ENCODE measurements at places on chromosomes 7 and 10. TPM values are rescaled to one million over a fixed set of nuclear protein-coding genes. Genes with fewer than 3 reads are reported as not detected.
A peak's percentile ranks its signal among the peaks of the same experiment; 100 is the strongest.

The HOXA9 gene
- total RNA-seq, result 19.5 TPM

The KIAA1549 gene
- 3.3 TPM for total RNA-seq

The SUFU gene
- total RNA-seq, result 3.6 TPM

The KEL gene
- total RNA-seq, result not detected

The PYROXD2 gene
- 11.6 TPM for total RNA-seq

DNA sequence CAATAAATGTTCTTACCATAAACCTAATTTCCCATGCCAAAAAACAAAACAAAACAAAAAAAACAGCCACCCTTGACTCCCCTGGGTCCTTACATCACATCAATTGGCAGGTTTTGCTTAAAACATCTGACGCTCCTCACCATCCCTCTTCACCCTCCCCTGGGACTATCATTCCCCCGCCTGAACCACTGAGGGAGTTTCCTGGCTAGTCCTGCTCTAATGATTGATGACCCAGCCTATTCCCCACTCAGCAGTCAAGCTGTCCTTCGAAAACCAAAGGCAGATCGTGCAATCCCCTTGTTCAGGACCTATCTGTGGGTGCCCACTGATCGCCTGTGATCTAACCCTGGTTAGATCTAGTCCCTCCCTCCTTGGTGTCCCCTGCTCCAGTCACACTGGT is 11.2 kb upstream of the FRMPD2 start:
- no peak for DNase-seq

DNA sequence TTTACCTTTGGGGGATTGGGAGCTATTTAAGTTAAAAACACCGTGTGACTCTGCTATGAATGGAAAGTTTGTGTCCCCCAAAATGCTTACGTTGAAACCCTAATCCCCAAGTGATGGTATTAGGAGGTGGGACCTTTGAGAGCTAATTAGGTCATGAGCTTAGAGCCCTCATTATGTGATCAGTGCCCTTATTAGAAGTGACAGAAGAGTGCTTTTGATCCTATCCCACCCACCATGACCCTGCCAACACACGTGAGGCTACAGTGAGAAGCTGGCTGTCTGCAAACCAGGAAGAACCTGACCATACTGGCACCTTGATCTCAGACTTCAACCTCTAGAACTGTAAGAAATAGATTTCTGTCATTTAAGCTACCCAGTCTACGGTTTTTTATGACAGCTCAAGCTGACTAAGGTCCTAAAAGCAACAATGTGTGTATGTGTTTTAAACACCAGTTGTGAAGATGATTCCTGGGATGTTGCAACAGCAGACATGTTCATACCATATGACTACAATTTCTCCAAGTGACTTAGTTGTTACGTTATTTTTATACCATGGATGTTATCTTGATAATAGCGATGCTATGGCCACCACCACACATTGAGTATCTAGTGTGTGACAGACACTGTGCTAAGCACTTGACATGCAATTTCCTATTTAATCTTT is 124.4 kb downstream of the PIP4K2A start:
- DNase-seq, result no peak

DNA sequence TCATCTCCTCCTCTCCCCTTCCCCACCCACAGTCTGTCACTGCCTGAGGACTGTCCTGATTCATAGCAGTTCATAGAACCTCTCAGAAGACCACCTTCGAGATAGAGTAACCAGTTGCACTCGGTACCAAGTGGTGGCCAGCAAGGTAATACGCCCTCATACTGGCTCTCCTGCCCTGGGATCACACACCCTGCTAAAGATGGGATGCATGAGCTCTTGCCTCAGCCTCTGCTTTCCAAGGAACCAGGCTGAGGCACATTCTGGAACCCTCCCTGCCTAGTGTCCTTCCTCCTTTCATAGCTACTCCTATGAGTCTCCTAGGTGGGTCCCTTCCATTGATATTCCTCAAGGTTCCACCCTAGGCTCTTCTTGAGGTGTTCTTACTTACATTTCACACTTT is 15.5 kb downstream of the CFAP43 start:
- no peak for DNase-seq

DNA sequence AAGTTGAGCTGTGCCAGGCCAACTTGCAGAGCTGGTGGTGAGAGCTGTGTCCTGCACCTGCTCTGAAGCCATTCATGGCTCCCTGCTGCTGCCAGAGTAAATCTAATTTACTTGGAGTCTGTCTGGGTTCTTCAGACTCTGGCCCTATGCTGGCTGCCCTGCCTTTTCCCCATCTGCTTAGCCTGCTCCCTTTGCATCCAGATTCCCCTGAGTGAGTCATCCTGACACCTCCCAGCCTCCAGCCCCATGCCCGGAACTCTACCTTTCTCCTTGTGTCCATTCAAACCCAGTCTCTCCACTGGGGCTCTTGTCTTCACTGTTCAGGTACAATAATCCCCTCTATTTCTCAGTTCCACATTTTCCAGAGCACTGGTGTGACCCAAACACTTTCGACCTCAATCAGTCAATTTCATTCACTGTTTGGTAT is 434.4 kb upstream of the ZMIZ1 start:
- DNase-seq, result no peak

GRCh38 chr10:34437906-34438305 is 377.2 kb downstream of the PARD3 start:
- DNase-seq, result no peak

DNA sequence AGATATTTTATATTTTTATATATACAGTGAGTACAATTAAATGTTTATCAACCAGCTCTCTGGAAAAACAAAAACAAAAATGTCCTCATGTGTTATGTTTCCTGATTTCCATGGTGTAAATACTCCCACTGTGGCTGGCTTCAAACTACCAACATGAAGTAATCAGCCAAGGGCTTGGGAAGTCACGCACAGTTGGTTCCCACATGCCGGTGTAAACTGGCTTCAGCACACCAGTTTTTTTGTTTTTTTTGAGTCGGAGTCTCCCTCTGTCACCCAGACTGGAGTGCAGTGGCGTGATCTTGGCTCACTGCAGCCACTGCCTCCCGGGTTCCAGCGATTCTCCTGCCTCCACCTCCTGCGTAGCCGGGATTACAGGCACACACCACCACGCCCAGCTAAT is 11.8 kb downstream of the OSBPL3 start:
- DNase-seq, result no peak

DNA sequence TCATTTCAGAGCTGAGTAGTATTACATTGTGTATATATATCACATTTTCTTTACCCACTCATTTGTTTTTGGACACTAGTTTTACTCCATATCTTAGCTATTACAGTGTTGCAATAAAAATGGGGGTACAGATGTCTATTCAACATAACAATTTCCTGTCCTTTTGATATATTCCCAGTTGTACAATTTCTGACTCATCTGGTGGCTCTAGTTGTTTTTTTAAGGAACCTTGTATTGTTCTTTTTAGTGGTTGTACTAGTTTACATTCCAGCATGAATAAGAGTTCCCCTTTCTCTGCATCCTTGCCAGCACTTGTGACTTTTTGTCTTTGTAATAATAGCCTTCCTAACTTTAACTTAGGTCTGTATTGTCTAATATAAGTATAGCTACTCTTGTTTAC is 739.9 kb downstream of the XPNPEP1 start:
- DNase-seq, result no peak

GRCh38 chr7:4789194-4790077 is 14.0 kb downstream of the AP5Z1 start:
- DNase-seq, result peak; percentile 77

- DNase-seq, result no peak
Measured at GRCh38 chr10:45180946-45181875, 134.2 kb downstream of the OR13A1 start.

DNA sequence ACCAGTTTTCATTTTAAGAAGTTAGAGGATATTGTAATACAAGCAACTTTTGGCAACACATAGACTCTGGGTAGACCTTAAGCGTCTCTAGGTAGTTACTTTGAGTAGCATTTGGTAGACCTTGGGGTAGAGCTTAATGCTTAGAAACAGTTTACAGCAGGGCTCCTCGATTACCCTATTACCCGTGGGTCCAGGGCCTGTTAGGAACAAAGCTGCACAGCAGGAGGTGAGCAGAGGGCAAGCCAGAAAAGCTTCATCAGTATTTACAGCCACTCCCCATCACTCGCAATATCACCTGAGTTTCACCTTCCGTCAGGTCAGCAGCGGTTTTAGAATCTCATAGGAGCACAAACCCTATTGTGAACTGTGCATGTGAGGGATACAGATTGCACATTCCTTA is 173.5 kb downstream of the TSPAN12 start:
- DNase-seq, result no peak

DNA sequence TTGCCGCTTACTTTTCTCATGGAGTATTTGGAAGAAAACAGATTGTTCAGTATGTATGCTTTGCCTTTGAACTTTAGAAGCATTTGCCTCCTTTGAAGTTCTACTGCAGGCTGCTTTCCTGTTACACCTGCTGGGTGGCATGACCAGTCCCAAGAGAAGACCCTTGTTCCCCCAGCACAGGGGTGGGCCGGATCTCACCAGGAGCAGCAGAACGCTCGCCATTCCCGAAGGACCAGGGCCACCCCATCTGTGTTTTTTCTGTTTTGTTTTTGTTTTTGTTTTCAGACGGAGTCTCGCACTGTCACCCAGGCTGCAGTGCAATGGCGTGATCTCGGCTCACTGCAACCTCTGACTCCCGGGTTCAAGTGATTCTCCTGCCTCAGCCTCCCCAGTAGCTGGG is 493.6 kb downstream of the PTPRN2 start:
- no peak for DNase-seq

- peak; percentile 90 for DNase-seq
Measured at GRCh38 chr7:156892081-156892800, 742 bp downstream of the LMBR1 start.

GRCh38 chr10:1034758-1035157 is 9.1 kb upstream of the IDI2 start:
- DNase-seq, result peak; percentile 32

- no peak for DNase-seq
Measured at GRCh38 chr10:19048489-19048888, at the start of gene MALRD1. MALRD1 (plus strand) TSS chr10:19048801; CDS start chr10:19048939, 138 bp downstream.

DNA sequence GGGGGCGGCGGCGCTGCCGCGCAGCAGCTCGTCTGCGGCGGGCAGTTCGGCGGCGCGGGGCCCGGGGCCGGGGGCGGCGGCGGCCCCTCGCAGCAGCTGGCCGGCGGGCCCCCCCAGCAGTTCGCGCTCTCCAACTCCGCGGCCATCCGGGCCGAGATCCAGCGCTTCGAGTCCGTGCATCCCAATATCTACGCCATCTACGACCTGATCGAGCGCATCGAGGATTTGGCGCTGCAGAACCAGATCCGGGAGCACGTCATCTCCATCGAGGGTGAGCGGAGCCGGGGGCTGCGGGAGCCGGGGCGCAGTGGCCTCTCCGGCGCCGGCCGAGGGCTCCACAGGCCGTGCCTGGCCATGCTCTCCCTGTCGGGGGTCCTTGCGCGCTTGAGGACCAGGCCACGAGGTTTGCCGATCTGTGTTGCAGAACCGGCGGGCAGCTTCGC is 548 bp downstream of the AGAP3 start:
- DNase-seq, result peak; percentile 94

GRCh38 chr10:73083221-73083620 is 13.4 kb downstream of the P4HA1 start:
- DNase-seq, result no peak

GRCh38 chr7:94998266-94999068 is 91.1 kb downstream of the PPP1R9A start:
- no peak for DNase-seq
